Bronchial epithelial cell (primary cell): ENCODE measurements at places on chromosomes 3 and 15.

GRCh38 chr3:184558726-184559125, 2.9 kb upstream of the EPHB3 start:
- no peak for DNase-seq

DNA sequence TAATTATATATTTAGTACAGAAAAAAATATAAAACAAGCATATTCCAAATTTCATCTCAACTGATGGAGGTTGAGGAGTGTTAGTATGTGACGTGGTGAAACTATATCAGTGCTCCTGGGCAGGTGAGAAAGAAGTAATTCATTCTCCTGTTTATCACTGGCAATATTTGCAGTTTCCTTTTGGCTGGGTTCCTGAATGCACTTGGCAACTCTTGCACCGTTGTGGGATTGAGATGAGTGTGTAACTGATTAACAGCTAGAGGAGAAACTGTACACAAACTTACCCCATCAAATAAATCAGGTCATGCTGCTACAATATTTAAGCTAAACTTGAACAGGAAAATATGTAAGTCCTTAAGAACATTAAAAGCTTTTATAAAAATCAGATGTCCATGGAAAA, 2.1 kb upstream of the ATP13A4 start:
- peak; percentile 18 for DNase-seq

- no peak for DNase-seq
Observed at GRCh38 chr3:160841455-160841854, 85.4 kb downstream of the PPM1L start.

DNA sequence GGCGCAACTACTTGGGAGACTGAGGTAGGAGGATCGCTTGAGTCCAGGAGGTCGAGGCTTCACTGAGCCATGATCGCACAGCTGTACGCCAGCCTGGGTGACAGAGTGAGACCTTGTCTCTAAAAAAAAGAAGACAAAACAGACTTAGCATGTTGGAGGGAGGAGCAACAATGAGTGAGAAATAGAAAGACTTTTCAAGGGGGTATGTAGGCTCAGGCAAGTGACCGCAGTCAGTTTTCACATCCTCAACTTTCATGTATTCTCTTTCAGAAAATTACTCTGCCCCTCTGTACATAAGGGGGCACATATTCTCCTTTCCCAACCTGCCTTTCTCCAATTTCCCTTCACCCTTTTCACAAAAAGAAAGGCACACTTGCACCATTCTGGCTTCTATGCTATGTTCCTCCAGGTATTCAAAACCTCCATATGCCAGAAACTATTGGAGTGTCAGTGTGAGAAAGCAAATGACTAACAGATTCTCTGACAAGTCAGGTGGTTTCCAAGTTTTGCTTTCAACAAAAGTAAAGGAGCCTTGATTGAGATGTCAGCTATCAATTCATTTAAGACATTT, 7.6 kb downstream of the NSUN3 start:
- DNase-seq: no peak

- peak; percentile 98 for DNase-seq
Observed at GRCh38 chr3:55750525-55750924, 263.4 kb upstream of the WNT5A start.

GRCh38 chr3:171339598-171339997, 120.6 kb downstream of the TNIK start:
- no peak for DNase-seq

- DNase-seq: no peak
Observed at GRCh38 chr3:134057654-134058110, 28.0 kb upstream of the SLCO2A1 start.

DNA sequence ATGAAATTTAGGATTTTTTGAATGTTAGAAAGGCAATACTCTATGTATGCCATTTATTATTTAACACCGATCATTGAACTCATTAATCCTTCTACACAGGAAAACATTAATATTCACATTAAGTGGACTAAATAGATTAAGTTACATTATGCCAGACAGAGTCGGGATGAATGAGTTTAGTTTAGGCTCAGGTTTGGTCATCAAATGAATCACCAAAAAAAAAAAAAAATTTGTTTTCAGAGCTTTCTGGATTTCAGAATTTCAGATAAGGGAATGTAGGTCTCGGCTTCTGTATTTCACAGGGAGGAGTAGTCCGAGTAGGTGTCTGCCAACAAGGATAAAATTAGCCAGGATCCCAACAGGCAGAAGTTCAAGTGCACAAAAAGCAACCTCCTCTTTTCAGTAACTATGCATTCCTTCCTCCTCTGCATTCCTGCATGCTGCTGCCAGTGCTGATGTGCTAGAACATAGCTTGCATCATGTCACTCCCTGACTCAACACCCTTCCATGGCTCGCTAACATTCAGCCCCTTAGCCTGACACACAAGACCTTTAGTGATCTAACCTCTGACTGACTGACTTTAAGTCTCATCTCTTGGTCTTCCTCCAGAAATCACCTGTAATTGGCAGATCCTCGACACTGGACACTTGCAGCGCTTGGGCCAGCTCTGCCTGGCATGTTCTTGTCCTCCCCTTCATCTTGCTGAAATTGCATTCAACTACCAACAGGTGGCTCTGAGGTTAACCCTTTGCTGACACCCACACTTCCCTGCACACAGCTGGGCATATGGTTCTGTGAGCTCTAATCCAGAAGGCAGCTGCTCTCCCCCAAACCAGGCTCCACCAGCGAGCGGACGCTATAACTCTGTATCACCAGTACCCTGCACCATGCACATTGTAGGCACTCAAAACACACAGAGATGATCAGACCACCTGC, 145.4 kb upstream of the PROK2 start:
- DNase-seq: peak; percentile 82

GRCh38 chr15:93088200-93088980, 621 bp downstream of the RGMA start:
- no peak for DNase-seq

DNA sequence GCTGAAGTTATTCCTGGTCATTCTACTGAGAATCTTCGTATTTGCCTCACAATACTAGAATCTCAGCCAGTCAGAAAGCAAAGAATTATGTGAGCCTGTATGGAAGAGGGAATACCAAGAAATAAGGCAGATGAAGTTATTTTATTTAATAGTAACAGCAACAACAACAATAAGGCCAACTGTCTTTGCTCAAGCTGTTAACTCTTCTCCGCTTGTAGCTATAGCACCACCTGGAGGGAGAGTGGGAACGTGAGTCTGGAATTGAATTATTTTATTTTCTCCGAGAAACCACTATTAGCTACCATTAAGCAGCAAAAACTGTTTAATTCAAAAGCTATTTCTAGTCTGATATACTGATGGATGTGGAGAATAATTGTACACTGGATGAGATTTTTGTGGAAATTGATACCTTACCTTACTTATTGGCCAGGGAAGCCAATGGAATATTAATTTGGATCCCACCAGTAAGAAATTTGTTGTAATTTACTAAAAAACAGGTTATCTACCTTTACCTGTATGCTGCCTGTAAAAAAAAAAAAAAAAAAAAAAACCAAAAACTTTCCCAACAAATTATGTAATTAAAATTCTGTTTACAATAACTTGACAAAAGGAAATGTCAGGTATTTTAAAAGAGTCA, 50.1 kb downstream of the CALML4 start:
- DNase-seq: peak; percentile 55

DNA sequence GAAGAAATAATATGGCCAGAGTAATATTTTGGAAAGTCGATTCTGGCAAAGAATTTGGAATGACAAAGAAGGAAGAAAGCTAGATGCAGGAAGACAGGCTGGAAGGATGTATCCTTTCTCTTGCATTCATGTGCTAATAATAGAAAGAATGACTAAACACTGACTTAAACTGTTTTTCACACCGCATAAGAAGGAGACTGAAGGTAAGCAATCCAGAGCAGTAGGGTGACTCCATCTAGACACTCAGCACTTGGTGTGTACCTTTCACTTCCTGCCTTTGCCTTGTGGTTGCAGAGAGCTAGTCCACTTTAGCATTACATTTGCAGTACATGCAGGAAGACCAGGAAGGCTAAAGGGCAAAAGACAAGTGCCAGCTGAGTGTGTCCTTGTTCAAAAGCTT, 234.6 kb downstream of the RBMS3 start:
- peak; percentile 90 for DNase-seq

- DNase-seq: no peak
Observed at GRCh38 chr3:1227111-1227510, 134.3 kb downstream of the CNTN6 start.

DNA sequence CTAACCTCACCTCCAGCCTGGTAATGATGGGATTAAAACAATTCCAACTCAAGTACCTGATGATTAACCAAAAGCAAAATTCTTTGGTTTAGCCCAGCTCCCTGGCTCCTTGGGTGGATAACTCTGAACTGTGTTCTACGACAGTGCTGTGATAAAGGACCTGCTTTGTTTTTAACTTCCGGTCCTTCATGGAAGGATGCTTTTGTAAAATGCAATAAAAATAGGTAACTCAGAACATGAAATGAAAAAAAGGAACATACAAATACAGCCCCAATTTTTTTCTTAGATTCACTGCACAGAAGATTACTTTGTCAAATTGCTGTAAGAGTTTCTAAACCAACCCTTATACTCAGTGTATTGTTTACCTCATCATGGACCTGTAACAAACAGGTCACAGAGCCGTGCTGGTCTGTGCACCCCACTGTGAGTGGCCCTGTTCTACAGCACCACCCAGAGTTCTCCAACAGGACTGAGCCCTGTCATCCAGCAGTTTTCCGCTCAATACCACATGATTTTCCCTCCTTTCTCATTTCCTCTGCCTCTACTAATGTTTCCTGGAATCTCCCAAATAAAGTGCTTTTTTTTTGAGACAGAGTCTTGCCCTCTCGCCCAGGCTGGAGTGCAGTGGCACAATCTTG, 4.9 kb upstream of the PCYT1A start:
- no peak for DNase-seq
